ENCODE measurements at places on chromosomes 7 and 10.
A peak's percentile ranks its signal among the peaks of the same experiment; 100 is the strongest.

GRCh38 chr7:120860156-120860555 is 2.2 kb upstream of the TSPAN12 start:
- no peak for DNase-seq

GRCh38 chr7:110224643-110225042 is 866.3 kb upstream of the LRRN3 start:
- DNase-seq: no peak

GRCh38 chr7:52473756-52474155 is 561.7 kb upstream of the POM121L12 start:
- no peak for DNase-seq

DNA sequence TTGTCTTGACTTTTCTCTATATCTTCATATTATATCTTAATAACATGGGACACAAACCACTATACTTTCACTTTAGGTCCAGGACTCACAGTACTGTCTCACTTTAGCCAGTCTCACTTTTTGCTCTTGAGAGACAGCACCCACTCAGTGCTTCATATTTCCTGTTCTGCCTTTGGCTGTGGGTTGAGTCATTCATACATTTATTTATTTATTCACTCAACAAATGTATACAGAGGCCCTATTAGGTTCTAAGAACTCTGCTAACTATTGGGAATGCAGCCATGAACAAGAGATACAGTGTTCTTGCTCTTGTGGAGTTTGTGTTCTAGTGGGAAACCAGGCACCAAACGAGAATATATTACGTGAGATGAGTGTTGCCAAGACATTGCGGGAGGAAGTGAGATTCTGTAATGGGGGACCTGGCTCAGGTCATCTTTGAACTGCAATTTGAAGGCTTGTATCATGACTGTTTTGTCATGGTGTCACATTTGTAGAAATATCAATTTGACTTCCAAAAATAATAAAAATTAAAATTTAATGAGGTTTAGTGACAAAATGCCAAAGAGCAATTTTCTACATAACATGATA is 190.1 kb downstream of the SDHAF3 start:
- no peak for DNase-seq

DNA sequence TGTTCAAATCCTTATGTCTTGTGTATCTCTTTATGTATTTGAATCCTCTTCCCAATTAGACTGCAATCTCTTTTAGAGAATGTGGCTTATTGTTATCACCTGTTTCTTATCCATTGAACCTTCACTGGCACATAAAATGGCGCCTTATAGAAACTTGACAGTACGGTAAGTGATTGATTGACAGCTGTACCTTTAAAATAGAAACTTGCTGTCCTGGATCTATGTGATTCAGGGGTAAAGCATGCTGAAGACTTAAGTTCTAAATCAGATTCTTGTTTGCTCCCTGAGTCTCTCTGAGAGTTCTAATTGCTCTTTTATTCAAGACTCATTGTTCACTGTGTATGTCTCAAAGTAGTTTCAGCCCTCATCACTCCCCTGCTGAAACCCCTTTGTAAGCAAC is 91.3 kb downstream of the CACNB2 start:
- no peak for DNase-seq

GRCh38 chr7:81330108-81330507 is 411.3 kb upstream of the SEMA3C start:
- no peak for DNase-seq

DNA sequence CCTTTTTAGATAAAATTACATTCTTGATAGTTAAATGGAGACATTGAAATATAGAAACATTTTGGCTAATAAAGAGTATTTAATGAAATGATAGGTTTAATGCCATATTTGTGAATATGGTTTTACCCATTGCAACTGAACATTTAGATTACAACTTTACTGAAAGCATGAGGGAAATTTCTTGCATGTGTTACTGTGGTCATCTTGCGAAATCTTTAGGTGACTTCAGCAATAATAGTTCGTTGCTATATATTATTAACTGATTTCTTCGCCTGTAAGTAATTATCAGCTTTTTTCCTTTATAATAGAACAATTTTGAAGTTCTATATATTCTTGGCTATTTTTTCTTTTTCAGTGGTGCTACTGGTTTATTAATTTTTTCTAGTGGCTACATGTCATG is 83.2 kb downstream of the MLLT10 start:
- DNase-seq: no peak

- DNase-seq: no peak
Measured at GRCh38 chr10:51447119-51447518, 252.3 kb downstream of the CSTF2T start.

GRCh38 chr10:100744987-100745881 is at the start of gene PAX2:
Gene PAX2 (plus strand): TSS chr10:100745582. CDS start chr10:100746261, 679 bp downstream.
- peak; percentile 42 for DNase-seq

DNA sequence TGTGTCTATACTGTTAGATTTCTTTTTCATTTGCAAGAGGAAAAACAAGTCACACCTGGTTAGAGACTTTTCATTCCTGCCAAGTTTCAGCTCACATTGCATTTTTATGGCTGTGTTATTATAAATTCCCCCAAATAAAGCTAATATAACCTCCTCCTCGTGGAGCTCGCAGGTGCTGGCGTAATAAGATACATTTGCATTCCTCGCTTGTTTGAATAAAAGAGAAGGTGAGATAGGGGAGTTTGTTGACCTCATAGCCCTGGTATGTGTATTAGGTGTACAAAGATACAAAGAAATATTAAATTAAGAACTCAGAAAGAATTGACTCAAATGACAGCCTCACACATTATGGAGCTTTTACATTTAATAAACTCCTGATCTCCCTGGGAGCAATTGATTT is 257.7 kb upstream of the SP8 start:
- no peak for DNase-seq

DNA sequence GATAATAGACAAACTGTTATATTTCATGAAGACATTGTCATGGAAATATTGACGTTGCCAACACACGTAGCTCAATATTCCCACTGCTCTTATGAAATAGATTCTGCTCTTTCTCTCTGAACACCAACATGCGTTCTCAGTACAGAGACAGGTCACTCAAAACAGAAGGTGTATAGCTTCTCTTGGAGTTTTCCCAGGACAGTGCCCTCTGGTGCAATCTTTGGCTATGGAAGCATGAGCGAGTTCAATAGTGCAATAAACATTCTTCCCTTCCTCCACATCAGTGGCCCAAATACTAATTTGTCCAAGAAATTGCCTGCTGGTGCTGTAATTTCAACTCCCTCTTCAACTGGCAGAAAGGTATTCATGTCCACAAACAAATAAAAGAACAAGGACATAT is 145.3 kb downstream of the MAGI2 start:
- DNase-seq: no peak

GRCh38 chr7:130153211-130153908 is 51.8 kb downstream of the TMEM209 start:
- peak; percentile 73 for DNase-seq

GRCh38 chr10:118874171-118874570 is 119.4 kb upstream of the CACUL1 start:
- DNase-seq: no peak

- DNase-seq: no peak
Measured at GRCh38 chr10:132370426-132371340, 26.3 kb upstream of the PWWP2B start.

- DNase-seq: no peak
Measured at GRCh38 chr10:94108200-94108599, 114.5 kb downstream of the PLCE1 start.

- DNase-seq: no peak
Measured at GRCh38 chr10:96511044-96511945, 2.4 kb downstream of the TLL2 start.

GRCh38 chr10:101569622-101570427 is 18.2 kb downstream of the POLL start:
- peak; percentile 91 for DNase-seq
